Fibroblast of lung (primary cell): ENCODE measurements at places on chromosomes 16 and 17.
A peak's percentile ranks its signal among the peaks of the same experiment; 100 is the strongest.

- DNase-seq: no peak
These were observed 674.7 kb upstream of the SALL1 start for GRCh38 chr16:51825779-51826178.

- peak; percentile 50 for DNase-seq
These were observed 24.6 kb downstream of the GPT2 start for GRCh38 chr16:46908540-46909372.

- no peak for DNase-seq
These were observed 127.3 kb downstream of the CDRT15L2 start for GRCh38 chr17:20706751-20707373.

- DNase-seq: peak; percentile 69
These were observed 187.8 kb downstream of the RAB11FIP4 start for GRCh38 chr17:31579265-31579664.

DNA sequence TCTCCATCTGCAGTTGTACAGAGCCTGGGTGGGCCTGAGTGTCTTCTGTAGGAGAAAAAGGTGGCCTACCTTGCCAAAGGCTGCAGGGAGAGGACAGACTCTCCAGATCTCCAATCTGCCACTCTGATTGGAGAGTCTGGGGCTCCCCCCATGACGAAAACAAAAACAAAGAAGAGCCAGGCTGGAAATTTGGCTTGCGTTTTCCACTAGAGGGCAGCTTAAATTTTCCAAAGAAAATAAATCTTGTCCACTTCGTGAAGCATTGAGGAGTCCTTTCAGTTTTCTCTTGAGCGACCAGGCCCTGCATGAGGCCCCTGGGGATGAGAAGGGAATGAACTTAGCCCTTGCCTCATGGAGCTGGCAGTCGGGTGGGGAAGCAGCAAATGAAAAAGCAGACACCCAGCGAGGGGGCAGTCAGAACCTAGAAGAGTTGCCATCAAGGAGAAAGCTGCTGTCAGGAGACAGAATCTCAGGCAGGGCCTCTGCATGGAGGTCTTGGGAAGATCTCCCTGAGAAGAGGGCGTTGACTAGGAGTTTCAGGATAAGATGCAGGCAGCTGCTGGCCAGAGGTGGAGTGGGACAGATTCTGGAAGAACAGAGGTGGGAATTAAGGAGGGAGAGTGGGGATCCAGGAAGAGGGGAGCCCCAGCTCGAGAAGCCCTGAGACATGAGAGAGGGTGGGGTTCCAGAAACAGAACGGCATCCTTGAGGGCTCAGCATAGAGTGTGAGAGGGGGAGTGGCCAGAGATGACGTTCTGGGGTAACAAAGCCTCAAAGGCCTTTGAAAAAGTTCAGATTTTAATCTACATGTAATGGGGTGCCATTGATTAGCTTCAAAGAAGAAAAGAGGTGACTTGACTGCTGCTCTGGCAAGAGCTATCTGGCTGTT is 8.4 kb upstream of the SHCBP1 start:
- peak; percentile 76 for DNase-seq

DNA sequence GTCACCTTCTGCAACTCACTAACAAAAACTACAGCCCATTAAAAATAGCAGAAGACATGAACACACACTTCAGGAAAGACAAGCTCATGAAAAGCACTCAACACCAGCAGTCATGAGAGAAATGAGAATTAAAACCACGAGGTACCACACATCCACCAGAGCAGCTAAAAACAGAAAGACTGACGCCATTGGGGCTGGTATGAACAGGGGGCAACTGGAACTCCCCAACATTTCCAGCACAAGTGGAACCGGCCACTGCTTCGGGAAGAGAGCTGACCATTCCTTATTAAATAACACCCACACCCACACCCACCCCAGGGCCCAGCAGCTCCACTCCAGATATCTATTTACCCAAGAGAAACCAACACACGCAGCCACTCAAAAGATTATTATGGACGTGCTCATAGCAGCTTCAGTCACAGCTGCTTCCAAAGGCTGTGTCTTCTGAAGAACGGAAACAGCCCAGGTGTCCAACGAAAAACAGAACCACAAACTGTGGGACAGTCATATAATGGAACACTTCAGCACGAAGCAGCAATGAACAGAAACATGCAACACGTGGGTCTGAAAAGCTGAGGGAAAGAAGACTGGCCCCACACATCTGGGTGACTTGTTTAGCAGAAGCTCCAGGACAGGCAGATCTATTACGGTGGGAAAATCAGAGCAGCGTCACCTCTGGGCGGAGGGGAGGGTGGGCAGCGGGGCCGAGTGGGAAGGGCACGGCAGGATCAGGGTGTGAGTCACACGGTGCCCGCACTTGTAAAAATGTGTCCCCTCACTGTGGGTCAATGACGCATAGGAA is 41.1 kb downstream of the KLHDC4 start:
- DNase-seq: no peak

- no peak for DNase-seq
These were observed 236.7 kb upstream of the TNRC6C start for GRCh38 chr17:77721846-77722160.

DNA sequence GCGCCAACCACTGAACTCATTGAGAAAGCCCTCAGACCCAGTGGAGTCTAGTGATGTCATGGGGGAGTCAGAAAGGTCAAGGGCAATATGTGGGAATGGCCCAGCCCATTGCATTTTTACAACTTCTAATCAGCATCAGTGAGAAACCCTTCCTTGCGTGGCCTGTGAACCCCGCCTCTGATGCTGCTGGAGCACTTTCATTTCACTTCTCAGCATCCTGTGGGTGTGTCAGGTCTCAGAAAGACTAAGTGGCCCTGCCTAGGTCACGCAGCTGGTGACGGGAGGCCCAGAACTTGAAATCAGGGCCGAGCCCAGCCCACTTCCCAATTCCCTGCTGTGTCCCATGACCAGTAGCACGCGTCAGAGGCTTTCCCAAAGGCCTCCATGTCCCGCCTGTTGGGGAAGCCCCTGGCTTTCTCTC is 6.1 kb downstream of the DNAI2 start:
- DNase-seq: no peak

GRCh38 chr16:80938879-80939260 is 67.8 kb downstream of the CMC2 start:
- no peak for DNase-seq

DNA sequence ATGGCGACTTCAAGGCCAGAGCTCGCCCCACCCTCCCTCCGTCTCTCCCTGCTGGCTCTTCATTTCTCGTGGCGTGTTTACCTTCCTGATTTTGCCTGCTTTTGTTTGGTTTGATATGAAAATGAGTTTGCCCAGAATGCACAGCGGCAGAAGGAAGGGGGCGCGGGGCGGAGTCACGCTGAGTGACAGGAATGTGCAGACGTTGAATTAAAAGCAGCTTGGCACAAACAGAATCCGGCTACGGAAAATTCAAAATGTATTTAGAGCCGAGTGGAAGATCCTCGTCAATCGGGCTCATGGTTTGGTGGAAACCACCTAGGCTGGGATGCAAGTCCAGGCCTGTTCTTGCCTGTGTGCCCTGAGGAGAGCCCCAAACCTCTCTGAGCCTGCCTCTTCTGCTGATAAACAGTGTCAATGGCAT is 102.7 kb downstream of the SDK2 start:
- DNase-seq: no peak

- DNase-seq: no peak
These were observed 76.2 kb downstream of the CCT6B start for GRCh38 chr17:34885076-34885475.

DNA sequence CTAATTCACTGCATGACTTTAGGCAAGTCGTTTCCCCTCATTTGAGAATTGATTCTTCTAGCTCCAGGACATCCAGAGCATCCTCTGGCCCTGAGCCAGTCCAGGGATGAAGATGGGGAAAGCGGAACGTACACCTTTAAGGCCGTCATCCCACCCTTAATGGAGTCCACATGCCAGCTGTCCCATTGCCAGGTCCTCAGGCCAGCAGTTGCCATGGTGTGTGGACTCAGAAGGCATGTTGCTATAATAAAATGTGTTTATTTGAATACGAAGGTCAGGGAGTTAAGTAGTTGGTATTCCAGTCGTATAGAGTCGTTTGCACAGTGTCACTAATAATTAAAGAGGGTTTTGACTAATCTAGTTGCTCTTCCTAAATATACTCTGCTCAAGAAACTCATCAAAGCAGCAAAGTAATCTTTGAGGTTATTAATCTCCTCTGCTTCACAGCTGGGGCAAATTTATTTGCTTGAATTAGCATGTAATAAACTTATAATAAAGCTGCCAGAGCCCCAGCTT is 30.4 kb downstream of the CCDC182 start:
- DNase-seq: no peak

DNA sequence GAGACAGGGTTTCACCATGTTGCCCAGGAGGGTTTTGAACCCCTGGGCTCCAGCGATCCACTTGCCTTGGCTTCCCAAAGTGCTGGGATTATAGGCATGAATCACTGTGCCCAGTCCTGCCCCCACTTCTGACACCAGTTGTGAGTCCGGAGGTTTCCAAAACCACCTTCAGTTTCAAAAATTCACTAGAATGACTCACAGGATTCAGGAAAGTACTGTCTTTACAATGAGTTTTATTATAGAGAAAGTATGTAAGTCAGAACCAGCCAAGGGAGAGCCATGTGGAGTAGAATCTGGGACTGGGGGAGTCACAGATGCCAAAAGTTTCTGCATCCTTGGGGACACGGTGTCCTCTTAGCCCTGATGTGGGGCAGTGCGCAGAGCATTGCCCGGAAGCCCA is 55.1 kb downstream of the PLD6 start:
- DNase-seq: peak; percentile 90

DNA sequence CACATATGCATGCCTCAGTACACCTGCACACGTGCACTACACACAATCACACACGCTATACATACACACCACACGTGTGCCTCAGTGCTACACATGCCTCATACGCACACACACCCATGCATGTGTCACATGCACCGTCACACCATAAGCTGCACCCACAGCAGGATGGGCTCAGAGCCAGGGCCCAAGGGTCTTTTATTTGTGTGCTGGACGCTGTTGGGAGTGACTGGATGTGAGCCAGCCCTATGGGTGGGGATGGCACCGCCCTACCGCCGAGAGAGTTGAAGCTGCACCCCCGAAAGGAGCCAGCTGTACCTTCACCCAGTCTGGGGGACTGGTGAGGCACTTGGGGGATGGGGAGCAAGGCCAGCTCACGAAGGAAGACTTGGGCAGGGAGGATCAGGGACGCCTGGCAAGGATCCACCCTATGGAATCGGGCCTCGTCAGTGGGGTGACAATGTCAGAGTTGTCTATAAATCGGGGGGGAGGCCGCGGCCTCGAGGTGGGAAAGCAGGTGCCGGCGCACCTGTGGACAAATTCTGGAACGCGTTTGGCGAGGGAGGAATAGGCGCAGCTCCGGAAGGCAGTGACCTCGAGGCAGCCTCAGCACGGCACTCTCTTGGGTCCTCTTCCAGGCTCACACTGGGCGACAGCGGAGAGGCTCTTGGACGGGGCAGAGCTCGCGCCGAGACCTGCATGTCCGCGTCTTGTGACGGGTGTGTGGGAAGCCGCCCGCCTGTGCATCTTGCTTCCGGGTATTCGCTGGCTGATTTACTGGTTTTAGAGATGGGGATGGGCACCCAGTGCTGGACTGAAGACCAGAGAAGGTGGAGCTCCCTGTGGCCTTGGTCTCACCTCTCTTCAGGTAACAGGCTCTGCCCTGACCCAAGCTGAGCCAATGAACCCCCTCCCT is 7.3 kb downstream of the RGS11 start:
- no peak for DNase-seq

- peak; percentile 62 for DNase-seq
These were observed 34.8 kb downstream of the SOST start for GRCh38 chr17:43723697-43724359.

DNA sequence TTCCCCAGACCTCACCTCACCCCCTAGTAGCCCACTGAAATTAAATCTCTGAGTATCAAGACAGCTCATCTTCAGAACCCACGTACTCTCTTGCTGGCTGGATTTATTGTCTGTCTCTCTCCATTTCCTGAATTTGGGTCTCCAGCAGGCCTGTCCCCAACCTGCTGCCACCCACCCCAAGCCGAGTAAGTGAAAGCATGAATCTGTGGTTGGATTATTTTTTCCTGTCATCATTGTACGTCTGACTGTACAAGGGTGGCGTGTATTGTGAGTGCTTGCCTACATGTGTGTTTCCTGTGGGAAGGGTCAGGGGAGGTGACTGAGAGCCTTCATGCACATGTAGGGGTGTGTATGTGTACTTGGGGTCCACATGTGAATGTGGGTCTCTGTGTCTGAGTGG is 5.4 kb downstream of the TNP2 start:
- DNase-seq: no peak

- no peak for DNase-seq
These were observed 508.9 kb downstream of the WWOX start for GRCh38 chr16:78608305-78608776.

DNA sequence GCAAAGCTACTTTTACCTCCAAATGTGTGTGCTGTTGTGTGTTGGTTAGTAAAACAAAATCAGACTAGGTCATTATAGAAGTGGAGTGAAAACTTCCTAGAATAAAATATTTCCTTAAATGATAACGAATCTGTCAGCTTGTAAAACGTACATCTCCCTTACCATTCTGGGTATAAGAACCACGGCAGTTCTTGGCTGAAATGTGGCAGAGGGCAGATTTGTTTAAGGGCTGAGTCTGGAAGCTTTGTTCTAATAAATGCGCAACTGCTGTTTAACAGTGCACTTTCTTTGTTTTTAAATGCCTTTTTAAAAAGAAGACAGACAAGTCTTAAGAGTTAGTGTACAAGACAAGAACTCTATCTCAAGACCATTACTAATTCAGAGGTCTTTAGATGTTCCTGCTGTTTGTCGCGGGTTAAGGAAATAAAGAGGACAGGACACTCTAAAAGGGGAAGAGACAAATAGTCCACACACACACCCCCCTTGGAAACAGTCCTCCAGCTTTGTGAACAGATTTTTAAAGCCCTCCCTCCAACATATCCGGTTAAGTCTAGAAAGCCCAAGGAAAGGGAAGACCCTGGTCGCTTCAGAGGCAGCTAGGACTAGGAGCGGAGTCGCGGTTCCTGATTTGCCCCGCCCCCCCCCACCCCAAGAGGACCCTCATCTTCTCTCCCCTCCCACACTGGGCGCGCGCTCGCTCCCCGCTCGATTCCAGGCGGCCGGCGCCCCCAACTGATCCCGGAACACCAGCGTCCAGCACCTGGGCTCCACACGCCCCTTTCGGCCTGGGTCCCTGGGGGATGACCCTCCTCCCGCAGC is 658 bp downstream of the SYNRG start:
- peak; percentile 54 for DNase-seq

GRCh38 chr16:6913566-6913965 is 419.1 kb upstream of the RBFOX1 start:
- DNase-seq: no peak

- peak; percentile 74 for DNase-seq
These were observed 2.0 kb upstream of the YPEL2 start for GRCh38 chr17:59329176-59330052.
